ENCODE measurements at places on chromosomes 3 and 15. TPM values are rescaled to one million over a fixed set of nuclear protein-coding genes. Genes with fewer than 3 reads are reported as not detected.

Gene DUOXA1
- total RNA-seq: not detected

Gene CPB1
- not detected for total RNA-seq

Gene CD200R1L
- total RNA-seq: under 0.01 TPM

Gene OIP5
- total RNA-seq: 0.74 TPM

Gene SPINK8
- total RNA-seq: not detected

Gene GABRR3
- total RNA-seq: 0.09 TPM

Gene NDN
- 41.5 TPM for total RNA-seq

Gene ALCAM
- total RNA-seq: 63.6 TPM

Gene ADPRH
- total RNA-seq: 1.7 TPM

Gene COL6A6
- 1.2 TPM for total RNA-seq
